Globus pallidus (tissue), 1 donor: ENCODE measurements at places on chromosomes 3 and 15.

DNA sequence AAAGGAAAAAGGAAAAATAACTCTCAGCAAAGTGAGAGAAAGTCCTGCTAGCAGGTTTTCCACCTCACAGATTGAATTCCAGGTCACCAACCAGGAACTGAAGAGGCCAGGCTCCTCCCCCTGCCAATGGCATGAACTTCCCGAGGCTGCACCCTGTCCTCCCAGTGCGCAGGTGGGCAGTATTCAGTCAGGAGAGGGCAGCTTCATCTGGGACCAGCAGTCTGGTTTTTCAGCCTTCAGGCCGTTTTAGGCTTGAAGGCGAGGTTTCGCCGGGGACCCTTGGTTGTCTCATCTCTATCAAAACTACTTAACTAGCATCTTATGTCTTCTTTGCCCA is 41.2 kb downstream of the TRAT1 start:
- DNase-seq: no peak

DNA sequence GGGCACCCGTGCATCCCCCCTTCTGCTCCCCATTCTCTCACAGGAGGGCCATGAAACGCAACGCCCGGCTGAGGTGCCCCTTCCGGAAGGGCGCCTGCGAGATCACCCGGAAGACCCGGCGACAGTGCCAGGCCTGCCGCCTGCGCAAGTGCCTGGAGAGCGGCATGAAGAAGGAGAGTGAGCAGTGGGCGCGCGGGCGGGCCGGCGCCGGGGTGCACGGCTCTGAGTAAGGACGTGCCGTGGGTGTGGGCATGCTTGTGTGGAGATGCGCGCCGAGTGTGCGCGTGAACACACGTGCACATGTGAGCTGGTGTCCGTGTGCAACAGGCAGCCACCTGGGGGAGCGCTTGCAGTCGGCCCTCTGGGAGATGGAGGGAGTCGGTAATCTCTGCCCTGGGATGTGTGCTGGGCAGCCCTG is 28.1 kb downstream of the NR1I2 start:
- peak; percentile 5 for DNase-seq

- no peak for DNase-seq
Observed at GRCh38 chr3:114411811-114412803, 118.3 kb downstream of the TIGIT start.

- DNase-seq: peak; percentile 8
Observed at GRCh38 chr3:118641608-118642007, 393.0 kb downstream of the IGSF11 start.

DNA sequence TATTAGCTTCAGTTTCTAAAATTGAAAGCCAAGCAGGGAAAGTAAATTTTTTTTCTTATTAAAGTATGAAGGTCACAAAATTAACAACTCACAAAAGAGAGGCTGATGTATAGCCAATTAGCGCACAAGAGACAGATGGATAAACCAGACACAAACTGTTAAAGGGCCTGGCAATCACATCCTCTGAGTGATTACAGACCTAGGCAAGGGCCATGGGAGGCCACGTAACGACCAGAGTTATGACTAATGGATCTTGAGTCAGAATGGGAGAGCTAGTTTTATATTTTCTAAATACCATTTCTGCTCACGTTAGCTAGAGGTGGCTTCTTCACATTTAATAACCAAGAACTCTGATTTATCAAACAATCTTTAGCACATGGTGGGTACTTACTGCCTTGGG is 17.8 kb upstream of the SCAMP5 start:
- DNase-seq: no peak

DNA sequence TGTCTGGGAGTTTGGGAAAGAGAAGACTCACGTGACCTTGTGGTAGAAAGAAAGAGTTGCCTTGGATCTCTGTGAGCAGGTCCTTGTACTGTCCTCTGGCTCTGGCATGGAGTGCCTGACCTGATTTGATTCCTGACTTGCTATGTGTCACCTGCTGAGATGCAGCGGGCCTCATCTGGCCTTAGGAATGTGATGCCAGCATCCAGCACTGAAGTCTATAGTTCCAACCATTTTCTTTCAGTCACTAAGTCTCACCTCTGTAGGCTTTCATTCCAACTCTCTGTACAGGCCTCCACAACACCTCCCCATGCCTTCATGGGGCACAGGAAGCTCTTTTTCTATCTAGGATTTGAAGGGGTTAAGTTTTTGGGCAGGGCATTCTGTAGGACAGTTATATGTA is 12.1 kb upstream of the OXSR1 start:
- no peak for DNase-seq

DNA sequence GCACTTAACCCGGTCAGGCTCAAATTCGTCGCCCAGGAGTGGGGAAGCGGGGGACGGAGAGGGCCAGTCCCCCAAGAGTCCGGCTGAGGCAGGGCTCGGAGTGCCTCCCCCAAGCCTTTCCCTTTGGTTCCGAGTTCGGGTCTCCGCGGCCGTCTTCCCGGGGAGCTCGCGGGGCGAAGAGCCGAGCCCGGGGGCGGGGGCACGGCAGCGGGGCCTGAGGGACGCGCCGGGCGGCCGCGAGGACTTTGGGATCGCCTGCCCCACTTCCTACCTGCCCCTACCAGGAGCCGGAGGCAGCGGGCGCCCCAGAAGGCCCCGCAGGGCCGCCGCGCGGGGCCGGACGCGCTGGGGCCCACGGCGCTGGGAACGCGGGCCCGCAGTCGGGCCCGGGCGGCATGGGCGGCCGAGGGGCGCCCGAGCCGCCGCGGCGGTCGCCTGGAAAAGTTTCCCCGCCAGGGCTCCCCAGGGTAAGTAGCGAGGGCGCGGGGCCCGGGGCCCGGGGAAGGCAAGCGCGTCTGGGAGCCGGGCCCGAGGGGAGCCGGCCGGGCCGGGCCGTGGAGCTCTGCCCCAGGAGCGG is 2.8 kb downstream of the FURIN start:
- no peak for DNase-seq

GRCh38 chr3:178381555-178381954 is 154.7 kb upstream of the KCNMB2 start:
- DNase-seq: no peak
